Activated CD8-positive, alpha-beta memory T cell treated with anti-CD3 and anti-CD28 coated beads, Interleukin-2, amount 10 ng/mL, durations not matched to agents 7 days and 5 days (primary cell): ENCODE measurements at places on chromosomes 5 and 9.

GRCh38 chr9:111052791-111053190 is 14.5 kb upstream of the LPAR1 start:
- no peak overlapping the region for H3K4me3 ChIP-seq
- no peaks in the 10 kb centered on the region for H3K27me3 ChIP-seq
- DNase-seq, result no peak
- H3K4me1 ChIP-seq, result no peaks in the 10 kb centered on the region

DNA sequence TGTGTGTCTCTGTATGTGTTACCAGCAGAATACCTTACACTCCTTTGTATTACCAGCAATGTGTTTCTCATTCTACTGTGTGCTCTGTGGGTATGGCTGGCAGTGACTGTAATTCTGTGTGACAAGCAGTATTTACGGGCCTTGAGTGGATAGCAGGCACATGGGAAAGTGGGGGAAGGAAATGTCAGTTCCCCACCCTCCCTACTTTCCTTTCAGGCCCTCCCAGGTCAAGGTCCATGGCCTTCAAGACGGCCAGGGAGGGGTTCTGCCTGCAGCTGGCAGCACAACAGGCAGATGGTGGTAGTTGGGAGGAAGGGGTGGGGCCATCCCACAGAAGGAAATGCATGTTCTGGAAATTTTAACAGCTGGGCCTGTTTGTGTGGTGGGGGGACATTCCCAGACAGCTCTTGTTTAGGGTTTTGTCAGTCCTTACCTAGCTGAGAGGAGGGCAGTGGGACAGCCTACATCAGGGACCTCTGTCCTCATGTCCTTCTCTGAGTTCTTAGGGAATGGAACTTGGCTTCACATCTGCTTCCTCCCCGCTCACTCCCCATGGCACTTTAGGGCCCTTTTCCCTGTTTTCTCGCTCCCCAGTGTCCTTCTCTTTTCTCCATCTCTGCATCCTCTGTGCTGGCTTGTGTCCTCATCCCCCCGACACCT is 14.6 kb upstream of the TNIP1 start:
- peaks cover 24% of the 10 kb centered on the region for H3K36me3 ChIP-seq
- peaks cover 78% of the 10 kb centered on the region for H3K4me1 ChIP-seq
- DNase-seq, result no peak
- peak overlapping the region; percentile 8 for H3K27ac ChIP-seq

GRCh38 chr5:96809921-96810320 is 2.2 kb upstream of the ERAP1 start:
- peaks cover 6% of the 10 kb centered on the region for H3K36me3 ChIP-seq
- no peaks in the 10 kb centered on the region for H3K27me3 ChIP-seq
- DNase-seq, result no peak
- H3K27ac ChIP-seq, result no peak overlapping the region
- H3K4me1 ChIP-seq, result peaks cover 38% of the 10 kb centered on the region
- no peak overlapping the region for H3K4me3 ChIP-seq

GRCh38 chr5:54520438-54520846 is 2.9 kb downstream of the SNX18 start:
- H3K36me3 ChIP-seq, result peaks cover 50% of the 10 kb centered on the region
- peaks cover 7% of the 10 kb centered on the region for H3K27me3 ChIP-seq
- H3K4me1 ChIP-seq, result peaks cover 54% of the 10 kb centered on the region
- H3K27ac ChIP-seq, result peak overlapping the region; percentile 52
- H3K4me3 ChIP-seq, result peak overlapping the region; percentile 87

GRCh38 chr5:15516486-15516885 is 16.5 kb downstream of the FBXL7 start:
- DNase-seq, result no peak
- H3K36me3 ChIP-seq, result peaks cover 2% of the 10 kb centered on the region
- no peaks in the 10 kb centered on the region for H3K27me3 ChIP-seq
- no peaks in the 10 kb centered on the region for H3K4me1 ChIP-seq
- H3K27ac ChIP-seq, result no peak overlapping the region

DNA sequence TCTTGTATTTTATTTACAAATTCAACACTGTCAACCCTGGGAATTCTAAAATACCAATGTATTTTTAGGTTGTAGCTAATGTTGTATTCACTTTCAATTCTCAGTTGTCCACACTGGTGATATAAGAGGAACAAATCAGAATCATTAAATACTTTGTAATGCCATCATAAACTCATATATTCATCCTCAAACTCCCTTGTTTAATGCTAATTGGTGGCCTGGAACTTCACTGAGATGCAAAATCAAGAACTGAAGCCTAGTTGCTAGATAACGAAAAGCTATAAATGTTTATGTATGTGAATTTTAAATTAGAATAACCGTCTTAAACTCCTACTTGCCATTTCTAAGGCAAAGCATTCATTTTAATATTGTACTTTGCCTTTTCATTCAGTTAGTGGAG is 274.7 kb downstream of the RAB3C start:
- H3K27ac ChIP-seq, result no peak overlapping the region
- H3K4me1 ChIP-seq, result peaks cover 6% of the 10 kb centered on the region
- DNase-seq, result no peak
- no peaks in the 10 kb centered on the region for H3K36me3 ChIP-seq
- peaks cover 32% of the 10 kb centered on the region for H3K27me3 ChIP-seq

GRCh38 chr9:88258601-88259000 is 120.3 kb upstream of the SPATA31C2 start:
- H3K27ac ChIP-seq, result no peak overlapping the region
- no peaks in the 10 kb centered on the region for H3K36me3 ChIP-seq
- H3K27me3 ChIP-seq, result peaks cover 24% of the 10 kb centered on the region
- H3K4me3 ChIP-seq, result no peak overlapping the region
- DNase-seq, result no peak
- H3K4me1 ChIP-seq, result peaks cover 1% of the 10 kb centered on the region

- H3K4me3 ChIP-seq, result no peak overlapping the region
- H3K36me3 ChIP-seq, result peaks cover 31% of the 10 kb centered on the region
- H3K27ac ChIP-seq, result no peak overlapping the region
These were observed 267.7 kb downstream of the DENND1A start for GRCh38 chr9:123662057-123662776.

- no peak overlapping the region for H3K4me3 ChIP-seq
- peaks cover 16% of the 10 kb centered on the region for H3K27me3 ChIP-seq
- H3K4me1 ChIP-seq, result peaks cover 1% of the 10 kb centered on the region
- no peak for DNase-seq
- no peaks in the 10 kb centered on the region for H3K36me3 ChIP-seq
These were observed 1.1 kb upstream of the LCNL1 start for GRCh38 chr9:136981588-136982231.

GRCh38 chr9:129929496-129930125 is 94.4 kb downstream of the USP20 start:
- peak overlapping the region; percentile 84 for H3K27ac ChIP-seq
- DNase-seq, result no peak
- H3K4me1 ChIP-seq, result peaks cover 45% of the 10 kb centered on the region
- no peak overlapping the region for H3K4me3 ChIP-seq
- H3K27me3 ChIP-seq, result no peaks in the 10 kb centered on the region

GRCh38 chr5:151906246-151906645 is 18.4 kb downstream of the GLRA1 start:
- DNase-seq, result no peak
- H3K4me1 ChIP-seq, result no peaks in the 10 kb centered on the region
- no peaks in the 10 kb centered on the region for H3K36me3 ChIP-seq
- peaks cover 14% of the 10 kb centered on the region for H3K27me3 ChIP-seq
- no peak overlapping the region for H3K27ac ChIP-seq
- no peak overlapping the region for H3K4me3 ChIP-seq

DNA sequence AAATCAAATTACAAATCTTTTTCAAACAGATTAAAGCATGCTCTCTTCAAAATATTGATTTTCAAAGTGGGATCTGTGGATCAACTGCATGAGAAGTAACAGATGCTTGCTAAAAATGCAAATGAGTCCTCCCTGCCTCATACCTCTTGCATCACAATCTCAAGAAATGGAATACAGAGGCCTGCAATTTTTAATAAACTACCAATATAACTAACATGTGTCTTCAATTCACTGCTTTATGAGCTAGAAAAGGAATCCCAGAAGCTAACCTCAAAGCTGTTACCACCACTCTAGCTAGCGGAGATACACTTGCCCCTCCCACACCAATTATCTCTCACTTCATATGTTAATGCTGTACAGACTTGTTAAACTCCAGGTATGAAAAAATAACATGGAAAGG is 9.6 kb downstream of the OR13C5 start:
- H3K27ac ChIP-seq, result no peak overlapping the region
- no peaks in the 10 kb centered on the region for H3K4me1 ChIP-seq
- DNase-seq, result no peak
- no peaks in the 10 kb centered on the region for H3K36me3 ChIP-seq
